Ovary (tissue), 10 donors: ENCODE measurements at places on chromosomes 1 and 21.

DNA sequence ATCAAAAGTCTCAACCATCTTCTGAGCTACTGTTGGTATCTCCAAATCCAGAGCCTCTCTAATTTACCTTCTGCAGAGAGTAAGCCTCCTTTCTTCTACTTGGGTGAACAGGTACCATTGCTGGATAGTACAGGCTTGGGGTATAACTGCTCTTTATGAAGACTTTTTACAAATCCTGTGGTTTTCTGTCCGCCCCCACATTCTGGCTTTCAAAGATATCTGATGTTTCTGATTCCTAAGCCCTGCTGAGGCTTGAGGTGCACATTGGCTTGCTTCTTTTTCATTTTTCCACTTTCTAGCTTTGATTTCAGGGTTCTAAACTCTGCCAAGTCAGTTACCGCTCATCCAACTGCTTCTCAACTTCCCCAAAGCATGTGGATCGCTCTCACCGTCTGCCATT lies 37.1 kb downstream of the TENT5C start:
- no peak overlapping the region for H3K27ac ChIP-seq
- no peaks in the 10 kb centered on the region for H3K36me3 ChIP-seq
- H3K4me1 ChIP-seq, result no peaks in the 10 kb centered on the region
- H3K4me3 ChIP-seq, result no peak overlapping the region
- H3K27me3 ChIP-seq, result no peaks in the 10 kb centered on the region

DNA sequence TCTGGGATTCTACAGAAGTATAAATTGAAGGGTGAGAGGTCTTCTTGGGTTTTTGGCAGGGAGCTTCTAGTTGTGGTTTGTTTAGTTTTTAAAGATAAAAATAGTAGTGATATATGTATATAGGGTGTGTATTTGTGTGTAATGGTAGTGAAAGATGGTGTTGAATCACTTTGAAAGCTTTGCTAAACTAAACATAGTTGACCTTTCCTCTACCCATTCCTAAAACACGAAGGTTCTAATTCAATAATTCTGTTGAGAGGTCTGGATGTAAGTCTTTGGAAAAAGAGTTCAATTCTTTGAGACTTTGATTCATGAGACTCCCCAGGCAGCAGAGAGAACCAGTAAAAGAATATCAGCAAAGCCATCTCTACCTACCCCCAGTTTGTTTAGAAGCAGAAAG lies 247.9 kb upstream of the DUSP10 start:
- H3K27me3 ChIP-seq, result no peaks in the 10 kb centered on the region
- no peak for DNase-seq
- H3K27ac ChIP-seq, result no peak overlapping the region
- H3K4me3 ChIP-seq, result no peak overlapping the region
- H3K4me1 ChIP-seq, result no peaks in the 10 kb centered on the region

GRCh38 chr1:55073187-55073916 lies 34.0 kb downstream of the PCSK9 start:
- H3K36me3 ChIP-seq, result no peaks in the 10 kb centered on the region
- no peaks in the 10 kb centered on the region for H3K27me3 ChIP-seq
- no peak for DNase-seq
- no peak overlapping the region for H3K4me3 ChIP-seq

GRCh38 chr1:97632075-97632474 lies 288.8 kb downstream of the DPYD start:
- no peak overlapping the region for H3K4me3 ChIP-seq
- H3K27me3 ChIP-seq, result no peaks in the 10 kb centered on the region
- H3K27ac ChIP-seq, result no peak overlapping the region
- H3K4me1 ChIP-seq, result peaks cover 2% of the 10 kb centered on the region
- H3K36me3 ChIP-seq, result no peaks in the 10 kb centered on the region

- H3K4me3 ChIP-seq, result no peak overlapping the region
- H3K36me3 ChIP-seq, result no peaks in the 10 kb centered on the region
- no peaks in the 10 kb centered on the region for H3K27me3 ChIP-seq
- H3K4me1 ChIP-seq, result no peaks in the 10 kb centered on the region
These were observed 205.8 kb upstream of the EDN2 start for GRCh38 chr1:41690331-41690730.

DNA sequence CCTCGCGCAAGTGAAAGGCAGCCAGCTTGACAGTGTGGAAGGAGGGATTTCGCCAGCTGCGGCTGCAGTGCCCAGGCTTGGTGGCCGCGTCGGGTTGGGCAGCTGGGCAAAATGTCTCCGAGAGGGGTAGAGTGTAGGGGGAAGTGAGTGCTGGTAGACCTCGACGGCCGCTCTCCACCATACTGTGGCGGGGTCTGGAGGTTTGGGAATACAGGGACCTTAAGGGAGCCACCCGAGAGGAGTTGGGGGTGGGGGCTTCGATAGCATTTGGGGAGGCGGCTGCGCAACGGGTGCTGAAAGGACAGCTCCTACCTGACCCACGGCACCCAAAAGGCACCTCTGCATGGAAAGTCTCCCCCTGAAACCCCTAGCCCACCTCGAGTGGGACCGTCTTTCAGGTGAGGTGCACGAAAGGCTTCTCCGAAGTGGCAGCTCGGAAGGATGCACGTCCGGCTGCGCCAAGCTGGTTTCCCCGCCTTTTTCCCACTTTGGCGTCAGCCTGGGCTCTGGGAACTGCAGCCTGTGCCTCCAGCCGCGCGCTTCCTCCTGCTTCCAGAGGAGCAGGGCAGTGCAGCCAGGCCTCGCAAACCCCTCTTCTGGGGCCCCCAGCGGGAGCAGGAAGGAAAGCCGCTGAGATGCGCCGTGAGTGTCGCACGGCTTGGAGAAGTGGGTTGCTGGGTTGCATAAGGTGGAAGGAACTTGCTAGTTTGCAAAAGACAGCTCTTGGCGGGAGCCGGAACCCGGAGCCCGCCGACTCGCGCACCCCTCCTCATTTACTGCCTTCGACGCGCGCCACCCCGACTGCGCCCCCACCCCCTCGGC lies 531 bp upstream of the HMGN2 start:
- peak overlapping the region; percentile 99 for H3K4me3 ChIP-seq
- H3K36me3 ChIP-seq, result no peaks in the 10 kb centered on the region
- H3K27me3 ChIP-seq, result no peaks in the 10 kb centered on the region
- H3K27ac ChIP-seq, result no peak overlapping the region
- no peak for DNase-seq

- no peaks in the 10 kb centered on the region for H3K36me3 ChIP-seq
- H3K27ac ChIP-seq, result no peak overlapping the region
- DNase-seq, result no peak
- H3K4me3 ChIP-seq, result no peak overlapping the region
These were observed 19.9 kb upstream of the LYPD8 start for GRCh38 chr1:248775441-248775840.

DNA sequence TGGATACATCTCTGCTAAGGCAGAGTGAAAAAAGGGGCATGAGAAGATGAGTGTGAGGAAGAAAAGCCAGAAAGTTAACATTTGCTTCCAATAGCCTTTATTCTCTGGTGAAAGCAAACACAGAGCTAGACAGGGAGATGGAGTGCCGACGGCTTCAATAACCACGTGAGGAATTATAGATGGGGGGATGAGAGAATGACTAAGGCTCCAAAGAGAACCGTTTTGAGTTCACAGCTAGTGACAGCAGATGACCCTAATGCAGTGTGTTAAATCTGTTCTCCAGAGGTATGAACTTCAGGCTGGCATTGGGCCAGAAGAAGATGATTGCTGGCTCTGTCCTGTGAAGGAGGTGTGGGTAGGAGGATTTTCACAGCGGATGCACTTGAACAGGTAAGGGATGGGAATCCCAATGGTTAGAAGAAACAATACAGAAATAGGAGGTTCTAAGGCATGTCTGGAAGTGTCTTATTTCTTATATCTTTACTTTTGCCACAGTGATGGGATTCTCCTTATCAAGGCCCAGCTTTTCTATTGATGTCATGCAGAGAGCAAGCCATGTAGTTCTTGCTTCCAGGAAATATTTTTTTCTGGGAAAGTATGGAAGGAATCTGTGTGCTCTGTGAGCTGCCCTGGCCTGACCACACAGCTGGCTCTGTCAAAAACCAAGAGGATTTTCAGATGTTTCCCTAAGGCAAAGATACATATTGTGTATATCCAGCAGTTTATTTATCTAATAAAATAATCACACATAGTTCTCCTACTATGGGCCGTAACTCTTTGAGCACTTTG lies 573.8 kb downstream of the LTN1 start:
- no peak overlapping the region for H3K27ac ChIP-seq
- no peak for DNase-seq
- H3K36me3 ChIP-seq, result no peaks in the 10 kb centered on the region

DNA sequence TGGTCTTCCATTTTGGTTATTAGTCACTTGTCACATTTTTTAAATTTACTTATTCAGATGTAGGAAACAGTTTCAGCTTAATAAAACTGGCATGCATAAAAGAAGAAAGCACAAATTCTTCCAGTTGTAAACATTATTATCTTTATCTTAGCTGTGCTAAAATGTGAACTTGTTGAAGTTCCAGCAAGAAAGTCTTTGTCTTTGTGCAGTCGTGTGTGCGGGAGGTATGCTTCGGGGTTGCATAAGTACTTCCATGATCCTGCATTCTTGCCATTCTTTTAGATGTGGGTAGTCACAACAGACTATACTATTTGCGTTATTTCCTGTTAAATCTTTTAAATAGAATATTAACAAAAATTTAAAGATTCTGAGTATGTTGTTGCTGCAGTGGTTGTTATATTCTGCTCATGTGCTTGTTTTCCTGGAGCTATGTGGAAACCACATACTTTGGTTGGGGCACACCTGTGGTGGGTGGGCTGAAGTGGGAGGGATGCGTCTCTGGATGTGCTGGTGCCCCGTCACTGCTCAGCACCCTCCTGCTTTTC lies 49.9 kb downstream of the CBS start:
- no peak overlapping the region for H3K4me3 ChIP-seq
- H3K27me3 ChIP-seq, result no peaks in the 10 kb centered on the region
- peaks cover 6% of the 10 kb centered on the region for H3K4me1 ChIP-seq
- DNase-seq, result no peak
- H3K36me3 ChIP-seq, result no peaks in the 10 kb centered on the region
- no peak overlapping the region for H3K27ac ChIP-seq
